OCI-LY7 (cell line): ENCODE measurements at places on chromosomes 4 and X.

DNA sequence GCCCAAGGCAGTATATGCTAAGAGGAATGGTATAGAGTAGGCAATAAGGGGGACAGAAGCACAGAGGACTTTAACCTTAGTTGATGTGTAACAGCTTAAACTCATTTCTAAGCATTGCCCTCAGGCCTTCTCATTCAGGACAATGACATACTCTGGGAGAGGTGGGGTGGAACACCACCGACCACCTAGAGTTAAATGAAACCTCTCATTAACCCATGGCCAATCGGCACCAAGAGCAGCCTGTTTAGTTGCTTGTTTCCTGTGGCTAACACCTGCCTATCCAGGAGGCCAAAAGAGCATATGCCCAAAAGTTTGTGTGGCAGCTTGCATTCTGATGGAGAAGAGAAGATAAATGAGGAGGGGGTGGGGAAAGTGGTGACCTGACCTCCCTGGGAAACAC lies 88.7 kb upstream of the PLAC1 start:
- DNase-seq: no peak

DNA sequence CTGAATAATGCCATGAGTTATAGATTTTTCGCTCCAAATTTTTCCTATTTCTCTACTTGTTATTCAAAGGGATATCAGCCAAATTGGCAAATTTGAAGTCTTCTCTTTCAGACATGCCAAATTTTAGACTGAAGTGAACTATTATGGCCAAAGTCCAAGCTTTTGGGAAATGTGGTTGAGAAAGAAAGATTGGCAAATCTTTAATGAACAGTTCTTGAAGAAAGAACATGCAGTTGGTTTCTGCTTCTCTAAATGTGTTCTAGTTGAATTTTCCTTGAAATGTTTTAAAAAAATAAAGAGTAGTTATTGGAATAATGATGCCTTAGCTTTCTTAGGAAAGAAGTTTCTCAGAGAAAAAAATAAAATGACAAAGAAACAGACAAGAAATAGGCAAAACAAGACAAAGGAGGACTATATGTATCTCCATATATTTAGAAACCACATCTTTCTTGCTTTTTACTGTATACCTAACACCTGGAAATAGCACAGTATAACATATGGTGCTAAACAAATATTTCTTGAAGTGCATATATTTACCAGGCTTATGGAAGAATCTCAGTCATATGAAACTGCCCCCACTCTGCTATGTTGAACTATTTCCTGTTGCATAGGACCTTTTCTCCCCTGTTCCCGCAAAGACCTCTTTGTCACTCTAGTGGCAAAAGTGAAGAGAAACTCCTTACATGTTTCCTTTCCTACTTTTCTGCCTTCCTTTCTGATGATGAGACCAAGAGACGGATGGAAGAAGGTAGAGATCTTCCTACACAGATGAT lies 250.0 kb downstream of the ARHGAP24 start:
- DNase-seq: peak; percentile 49

DNA sequence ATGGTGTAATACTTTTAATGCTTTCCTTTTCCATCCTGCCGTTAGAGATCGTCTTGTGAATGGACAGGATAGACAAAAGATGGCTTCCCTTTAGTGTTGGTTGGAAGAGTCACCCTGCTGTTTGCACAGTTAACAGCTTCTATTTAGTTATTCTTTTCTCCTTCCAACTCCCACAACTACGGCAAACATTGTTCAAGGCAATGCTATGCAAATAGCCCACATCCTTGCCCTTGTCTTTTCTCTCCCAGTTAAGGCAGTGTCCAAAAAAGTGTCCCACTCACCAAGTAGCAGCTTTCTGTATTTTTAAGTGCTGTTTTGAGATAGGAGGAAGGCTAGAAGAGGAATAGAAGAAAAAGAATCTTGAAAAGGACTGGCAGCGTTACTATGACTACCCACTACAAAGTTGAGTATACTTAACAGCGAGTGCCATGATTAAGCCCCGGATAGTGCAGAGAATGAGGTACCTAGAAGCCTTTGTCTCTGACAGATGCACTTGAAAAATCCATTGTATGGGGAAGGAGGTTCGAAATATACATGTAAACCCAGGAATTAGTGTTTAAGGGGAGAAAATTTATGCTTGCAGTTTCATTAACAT lies 12.1 kb upstream of the RUFY3 start:
- no peak for DNase-seq

- no peak for DNase-seq
Measured at GRCh38 chr4:120633810-120634209, 288.7 kb downstream of the PRDM5 start.

DNA sequence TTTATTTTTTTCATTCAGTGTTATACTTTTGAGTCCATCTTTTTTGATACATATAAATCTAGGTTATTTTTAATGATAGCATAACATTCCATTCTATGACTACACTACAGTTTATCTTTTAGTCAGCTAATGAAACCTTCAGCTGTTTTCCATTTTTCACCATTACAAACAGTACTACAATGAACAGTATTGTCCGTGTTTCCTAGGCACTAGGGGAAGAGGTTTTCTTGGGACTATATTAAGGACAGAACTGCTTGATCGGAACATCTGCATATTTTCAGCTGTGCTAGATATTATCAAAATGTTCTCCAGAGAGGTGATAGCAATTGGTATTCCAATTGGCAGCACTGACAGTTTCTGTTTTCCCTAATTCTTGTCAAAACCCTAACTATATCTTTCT lies 44.3 kb upstream of the HCCS start:
- no peak for DNase-seq

GRCh38 chrX:39688576-39689375 lies 409.0 kb downstream of the BCOR start:
- DNase-seq: no peak

DNA sequence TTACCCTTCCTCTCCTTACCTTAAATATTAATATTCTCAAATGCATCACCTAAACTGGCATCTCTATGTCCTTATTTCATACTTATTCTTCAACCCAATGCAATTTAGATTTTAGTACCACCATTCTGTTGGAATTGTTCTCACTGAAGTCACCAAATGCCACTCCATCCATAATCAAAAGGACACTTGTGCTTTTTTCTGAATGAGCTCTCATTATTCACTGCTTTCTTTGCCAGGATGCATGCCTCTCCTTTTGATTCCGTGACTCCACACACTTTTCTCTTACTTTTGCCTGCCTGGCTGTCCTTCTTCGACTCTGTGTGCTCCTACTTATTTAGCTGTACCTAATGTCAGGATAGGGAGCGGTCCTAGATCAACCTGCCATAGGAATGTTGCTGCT lies 633.1 kb upstream of the BOD1L1 start:
- DNase-seq: no peak
